Keratinocyte (primary cell): ENCODE measurements at places on chromosomes 5 and 9.

DNA sequence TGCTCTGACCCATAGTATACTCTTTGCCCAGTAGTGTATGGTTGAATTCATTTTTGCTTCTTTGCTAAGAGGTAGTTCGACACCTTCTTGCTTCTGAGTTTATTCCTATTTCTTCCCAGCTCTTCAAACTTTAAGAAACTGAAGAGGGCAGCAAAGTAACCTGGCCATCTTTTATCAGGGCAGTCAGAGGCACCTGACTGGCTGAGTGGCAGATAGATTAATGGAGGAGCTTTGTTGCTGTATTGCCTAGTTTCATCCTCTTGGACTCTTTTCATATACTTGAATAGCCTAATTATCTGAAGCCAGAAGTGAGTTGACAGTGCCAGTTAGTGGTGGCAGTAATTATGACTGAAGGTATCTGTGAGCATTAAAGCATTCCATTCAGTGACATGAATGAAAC lies 82.5 kb downstream of the UHRF2 start:
- no peak for DNase-seq
- H3K27ac ChIP-seq: no peak overlapping the region
- peaks cover 2% of the 10 kb centered on the region for H3K36me3 ChIP-seq
- H3K27me3 ChIP-seq: no peaks in the 10 kb centered on the region
- peaks cover 13% of the 10 kb centered on the region for H3K4me1 ChIP-seq

GRCh38 chr9:137217276-137218211 lies 4.5 kb downstream of the RNF208 start:
- H3K4me3 ChIP-seq: peak overlapping the region; percentile 54
- no peak overlapping the region for H3K27ac ChIP-seq
- H3K27me3 ChIP-seq: no peaks in the 10 kb centered on the region
- H3K36me3 ChIP-seq: peaks cover 17% of the 10 kb centered on the region
- no peak for DNase-seq
- H3K4me1 ChIP-seq: peaks cover 20% of the 10 kb centered on the region

DNA sequence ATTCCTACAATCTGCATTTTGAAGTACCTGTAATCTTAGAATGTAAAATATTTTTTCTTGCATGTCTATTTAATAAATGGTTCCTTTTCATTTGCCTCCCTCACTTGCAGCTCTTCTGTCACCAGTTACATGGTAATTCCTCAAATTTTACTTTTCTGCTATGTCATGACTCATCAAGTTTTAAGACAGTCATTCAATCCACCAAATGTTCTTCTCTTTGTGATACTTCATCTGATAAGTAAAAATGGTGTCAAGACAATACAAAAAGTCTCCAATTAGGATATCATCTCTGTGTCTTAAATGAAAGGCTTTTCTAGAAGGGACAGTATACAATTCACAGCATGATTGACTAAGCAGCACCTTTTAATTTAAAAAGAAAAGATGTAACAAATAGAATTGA lies 104.9 kb upstream of the FTMT start:
- no peak overlapping the region for H3K4me3 ChIP-seq
- no peaks in the 10 kb centered on the region for H3K36me3 ChIP-seq
- no peak overlapping the region for H3K27ac ChIP-seq
- no peaks in the 10 kb centered on the region for H3K27me3 ChIP-seq

- DNase-seq: no peak
- no peak overlapping the region for H3K27ac ChIP-seq
- no peak overlapping the region for H3K4me3 ChIP-seq
Observed at GRCh38 chr9:3007326-3007725, 163.4 kb upstream of the PUM3 start.

DNA sequence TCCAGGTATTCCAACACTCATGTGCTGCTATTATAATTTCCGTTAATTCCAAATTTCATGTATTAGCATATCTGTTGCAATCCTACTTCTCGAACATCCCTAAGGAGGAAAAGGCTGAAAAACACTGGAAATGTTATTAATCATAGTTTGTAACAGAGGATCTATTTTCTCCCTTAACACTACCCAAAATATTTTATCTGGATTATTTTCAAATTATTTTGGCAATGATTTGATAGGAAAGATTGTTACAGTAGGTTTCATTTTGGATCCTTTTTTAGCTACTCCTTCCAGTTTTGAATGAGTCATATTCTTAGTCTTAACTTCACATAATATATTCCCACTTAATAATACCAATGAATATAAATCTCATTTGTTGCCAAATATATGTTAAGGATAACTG lies 13.9 kb upstream of the NAA35 start:
- no peak overlapping the region for H3K4me3 ChIP-seq
- H3K4me1 ChIP-seq: no peaks in the 10 kb centered on the region
- DNase-seq: no peak
- H3K27me3 ChIP-seq: no peaks in the 10 kb centered on the region

GRCh38 chr5:151492729-151493128 lies 45.3 kb downstream of the SLC36A1 start:
- H3K27me3 ChIP-seq: no peaks in the 10 kb centered on the region
- H3K4me1 ChIP-seq: peaks cover 7% of the 10 kb centered on the region
- DNase-seq: no peak

- H3K36me3 ChIP-seq: no peaks in the 10 kb centered on the region
- no peak for DNase-seq
- no peak overlapping the region for H3K27ac ChIP-seq
- H3K4me1 ChIP-seq: no peaks in the 10 kb centered on the region
- H3K4me3 ChIP-seq: no peak overlapping the region
Observed at GRCh38 chr5:30991462-30991861, 202.0 kb upstream of the CDH6 start.

DNA sequence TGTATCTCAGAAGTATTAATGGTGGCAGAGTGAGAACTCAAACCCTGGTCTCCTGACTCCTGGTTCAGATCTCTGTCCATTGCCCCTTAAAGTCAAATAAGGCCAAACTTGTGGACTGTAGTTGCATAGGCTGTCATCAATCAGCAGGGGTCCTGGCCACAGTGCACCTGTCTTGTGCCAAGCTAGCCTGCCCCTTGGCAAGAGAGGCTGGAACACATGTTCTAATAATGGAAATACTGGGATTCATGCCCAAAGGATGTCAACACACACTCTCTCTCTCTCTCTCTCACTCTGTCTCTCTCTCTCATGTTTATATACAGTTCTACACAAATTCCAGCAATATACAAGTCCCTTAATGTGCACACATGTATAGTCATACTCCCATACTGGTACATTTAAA lies 44.3 kb downstream of the GLRA1 start:
- H3K36me3 ChIP-seq: no peaks in the 10 kb centered on the region
- H3K27ac ChIP-seq: no peak overlapping the region
- no peak overlapping the region for H3K4me3 ChIP-seq
- no peak for DNase-seq
- H3K27me3 ChIP-seq: no peaks in the 10 kb centered on the region

DNA sequence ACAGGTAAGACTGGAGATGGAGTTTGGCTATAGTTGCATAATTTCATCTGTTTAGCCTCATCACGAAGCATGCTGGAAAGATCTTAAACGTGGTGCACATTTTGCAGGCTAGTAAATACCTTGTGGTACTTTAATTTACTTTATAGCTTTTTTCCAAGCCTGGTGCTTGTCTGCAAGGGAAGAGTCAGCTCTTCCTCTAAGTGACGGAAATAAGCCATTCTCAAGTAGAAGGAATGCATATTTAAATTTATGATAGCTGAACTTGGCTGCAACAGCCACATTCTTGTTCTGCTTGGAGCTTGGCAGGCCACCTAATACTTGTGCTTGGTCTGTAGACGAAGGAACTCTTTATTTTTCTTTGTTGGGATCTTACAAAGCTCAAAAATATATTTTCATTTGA lies 188.0 kb upstream of the PIK3R1 start:
- no peak overlapping the region for H3K27ac ChIP-seq
- H3K27me3 ChIP-seq: no peaks in the 10 kb centered on the region
- H3K4me1 ChIP-seq: peaks cover 5% of the 10 kb centered on the region
- no peak for DNase-seq

DNA sequence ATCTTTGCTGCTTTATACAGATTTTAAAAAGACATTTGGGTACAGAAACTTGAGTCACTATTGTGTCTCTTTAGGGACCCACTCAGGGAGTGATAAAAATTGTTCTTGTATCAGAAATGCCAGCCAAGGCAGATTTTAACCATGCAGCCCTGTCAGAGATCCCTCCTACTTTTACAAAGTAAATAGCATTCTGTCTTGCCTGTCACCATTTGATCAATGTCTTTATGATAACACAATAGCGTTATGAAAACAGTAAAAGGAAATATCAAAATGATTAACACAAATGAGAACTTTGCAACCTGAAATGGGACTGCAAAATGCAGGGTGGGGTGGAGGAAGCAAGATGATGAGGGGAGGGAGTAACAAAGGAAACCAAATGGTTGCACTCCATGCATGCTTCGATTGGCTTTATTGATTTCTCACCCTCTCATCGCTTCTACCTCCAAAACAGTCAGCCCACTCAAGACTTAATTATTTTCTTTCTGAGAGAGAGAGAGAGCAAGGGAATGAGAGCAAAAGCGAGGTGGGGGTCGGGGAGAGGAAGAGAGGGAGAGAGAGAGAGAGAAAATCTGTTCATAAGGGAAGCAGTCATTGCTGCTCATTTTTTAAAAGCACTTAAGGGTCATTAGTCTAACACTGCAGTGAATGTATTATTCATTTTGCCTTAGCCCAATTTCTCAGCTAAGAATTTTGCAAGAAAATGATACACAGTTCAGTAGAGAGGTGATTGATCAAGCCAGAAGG lies 576.5 kb downstream of the CSNK1G3 start:
- no peaks in the 10 kb centered on the region for H3K4me1 ChIP-seq
- no peak overlapping the region for H3K4me3 ChIP-seq
- no peak overlapping the region for H3K27ac ChIP-seq
- no peak for DNase-seq
- no peaks in the 10 kb centered on the region for H3K27me3 ChIP-seq
